ENCODE measurements at places on chromosomes 1 and 21.

DNA sequence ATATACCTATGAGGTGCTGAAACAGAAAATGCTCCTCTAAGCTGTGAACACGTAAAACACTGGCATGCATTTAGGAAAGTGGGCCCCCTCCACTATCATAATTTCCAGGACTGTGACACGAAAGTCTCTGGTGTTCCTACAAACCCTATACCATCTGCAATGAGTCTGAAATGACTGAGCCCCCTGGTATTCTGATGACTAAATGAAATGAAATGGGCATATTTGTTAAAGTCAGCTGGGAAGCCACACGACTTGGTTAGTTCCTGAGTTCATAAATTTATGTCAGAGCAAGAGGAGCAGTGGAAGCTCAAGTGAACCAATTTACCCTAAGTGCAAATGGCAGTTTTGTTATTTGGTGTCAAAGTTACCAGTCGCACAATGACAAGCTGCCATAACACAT lies 182.3 kb downstream of the KCTD3 start:
- no peak for DNase-seq

DNA sequence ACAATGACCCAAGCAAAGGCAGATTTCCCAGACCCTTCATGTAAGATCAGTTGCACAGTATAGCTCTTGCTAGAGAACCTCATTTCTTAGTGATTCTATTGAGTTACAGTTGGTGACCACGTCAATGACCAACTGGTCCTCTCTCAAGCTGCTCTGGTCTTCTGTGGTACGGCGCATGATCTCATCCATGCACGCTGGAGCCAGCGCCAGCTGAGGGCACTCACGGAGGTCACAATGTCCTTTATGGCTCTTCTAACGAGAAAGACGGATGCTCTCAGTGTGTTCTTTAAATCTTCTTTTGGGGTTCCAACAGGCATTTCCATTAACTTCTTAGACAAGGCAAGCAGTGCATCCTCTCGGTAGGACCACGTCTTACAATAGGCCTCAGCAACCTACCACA lies 22.3 kb downstream of the CEP104 start:
- no peak for DNase-seq

- no peak for DNase-seq
These were observed 245.8 kb downstream of the PLA2G4A start for GRCh38 chr1:187074445-187075048.

- no peak for DNase-seq
These were observed 2.1 kb upstream of the CD53 start for GRCh38 chr1:110870721-110871388.

GRCh38 chr1:31095298-31095981 lies 29.9 kb upstream of the PUM1 start:
- no peak for DNase-seq

Data from activated CD4-positive, alpha-beta T cell treated with anti-CD3 and anti-CD28 coated beads for 1 hour (primary cell).